Fibroblast of skin of left biceps (primary cell): ENCODE measurements at places on chromosomes 7 and 10.

DNA sequence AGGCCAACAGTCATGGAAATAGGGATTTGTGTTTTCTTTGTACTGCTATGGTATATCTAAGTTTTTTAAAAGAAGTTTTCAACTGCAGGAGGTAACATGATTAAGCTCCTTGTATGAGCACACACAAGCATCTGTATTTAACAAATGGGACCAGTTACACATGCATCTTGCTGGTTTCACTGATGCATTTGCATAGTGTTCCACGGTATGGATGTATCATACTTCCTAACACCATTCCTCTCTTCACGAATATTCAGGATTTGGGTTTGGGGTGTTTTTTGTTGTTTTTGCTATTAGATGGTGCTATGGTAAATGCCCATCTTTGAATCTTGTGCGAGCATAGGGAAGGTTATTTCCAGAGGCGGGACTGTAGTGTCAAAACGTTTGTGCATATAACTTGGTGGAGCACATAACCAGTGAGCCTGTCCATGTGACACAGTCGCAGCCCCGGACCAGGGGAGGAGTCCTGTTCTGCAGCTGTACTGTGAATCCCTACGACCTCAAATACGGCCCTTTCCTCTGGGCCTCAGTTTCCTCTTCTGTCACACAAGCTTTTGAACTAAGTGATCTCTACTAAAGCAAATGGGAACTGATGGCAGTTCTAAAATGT, 1.9 kb downstream of the H2BK1 start:
- no peak for DNase-seq

DNA sequence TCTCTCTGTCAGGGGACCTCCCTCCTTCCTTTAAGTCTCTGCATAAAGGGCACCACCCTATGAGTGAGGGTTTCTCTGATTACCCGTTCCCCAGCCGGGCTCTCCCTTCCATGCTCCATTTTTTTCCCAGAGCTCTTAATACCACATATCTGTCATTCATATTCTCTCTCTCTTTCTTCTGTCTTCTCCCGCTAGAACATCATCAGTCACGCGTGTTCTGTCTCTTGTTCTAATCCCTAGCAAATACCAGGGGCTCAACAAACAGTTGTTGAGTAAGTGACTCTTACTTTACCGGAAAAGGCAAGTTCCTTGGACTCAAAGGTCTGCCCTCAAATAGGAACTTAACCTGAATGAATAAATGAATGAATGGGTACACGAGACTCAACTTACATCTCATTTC, 68.5 kb downstream of the RSU1 start:
- no peak for DNase-seq

GRCh38 chr7:29486191-29486700, 77.4 kb upstream of the PRR15 start:
- DNase-seq: no peak

GRCh38 chr10:78513986-78514385, 480.3 kb downstream of the RPS24 start:
- no peak for DNase-seq

DNA sequence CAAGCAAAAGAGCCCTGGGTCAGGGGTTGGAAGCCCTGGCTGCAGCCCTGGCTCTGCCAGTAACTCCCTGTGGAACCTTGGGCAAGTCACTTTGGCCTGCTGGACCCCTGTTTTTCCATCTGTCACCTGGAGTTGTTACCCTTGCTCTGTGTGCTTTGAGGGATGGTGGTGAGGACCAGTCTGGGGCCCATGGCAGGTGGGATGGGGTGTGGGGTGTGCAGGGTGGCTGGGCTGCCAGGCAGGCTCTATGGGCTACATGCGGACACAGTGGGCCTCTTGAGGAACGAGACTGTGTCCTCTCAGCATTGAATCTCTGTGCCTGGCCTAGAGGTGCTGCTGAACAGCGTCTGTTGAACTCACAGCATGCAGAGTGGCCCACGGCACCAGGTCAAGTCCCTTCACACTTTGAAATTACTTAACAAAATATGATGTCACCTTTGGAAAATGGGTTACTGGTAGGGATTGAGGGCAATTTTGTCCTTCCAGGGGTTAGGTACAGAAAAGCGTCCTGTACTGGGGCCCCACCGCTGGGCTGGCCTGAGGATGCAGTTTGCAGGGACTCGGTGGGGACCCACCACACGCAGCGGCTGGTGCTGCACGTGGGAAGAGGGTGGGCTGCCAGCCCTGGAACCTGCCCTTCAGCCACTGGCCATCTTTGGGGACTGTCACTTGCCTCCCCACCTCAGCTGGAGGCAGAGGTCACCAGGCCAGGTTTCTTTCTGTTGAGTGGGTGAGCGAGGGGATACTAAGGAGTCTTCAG, 45.3 kb downstream of the PRF1 start:
- DNase-seq: no peak

DNA sequence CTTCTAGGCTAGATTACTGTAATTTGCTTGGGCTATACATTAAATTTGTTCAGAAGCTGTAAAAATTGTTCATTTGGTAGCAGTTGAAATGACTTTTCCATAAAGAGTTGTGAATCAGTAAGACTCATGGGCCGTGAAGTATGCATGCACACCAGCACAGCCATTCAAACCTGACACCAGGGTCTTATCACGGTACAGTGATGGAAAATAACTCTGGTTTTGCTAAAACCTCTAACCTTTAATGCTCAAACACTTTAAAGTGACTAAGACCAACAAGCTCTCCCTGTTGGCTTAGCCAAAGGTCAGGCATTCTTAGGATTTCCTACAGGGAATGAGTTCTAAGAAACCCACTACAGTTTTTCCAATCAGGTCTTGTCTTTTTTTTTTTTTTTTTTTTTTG, 11.5 kb downstream of the ARL3 start:
- no peak for DNase-seq

- no peak for DNase-seq
These were observed 200.3 kb downstream of the PRPF18 start for GRCh38 chr10:13787015-13787421.

DNA sequence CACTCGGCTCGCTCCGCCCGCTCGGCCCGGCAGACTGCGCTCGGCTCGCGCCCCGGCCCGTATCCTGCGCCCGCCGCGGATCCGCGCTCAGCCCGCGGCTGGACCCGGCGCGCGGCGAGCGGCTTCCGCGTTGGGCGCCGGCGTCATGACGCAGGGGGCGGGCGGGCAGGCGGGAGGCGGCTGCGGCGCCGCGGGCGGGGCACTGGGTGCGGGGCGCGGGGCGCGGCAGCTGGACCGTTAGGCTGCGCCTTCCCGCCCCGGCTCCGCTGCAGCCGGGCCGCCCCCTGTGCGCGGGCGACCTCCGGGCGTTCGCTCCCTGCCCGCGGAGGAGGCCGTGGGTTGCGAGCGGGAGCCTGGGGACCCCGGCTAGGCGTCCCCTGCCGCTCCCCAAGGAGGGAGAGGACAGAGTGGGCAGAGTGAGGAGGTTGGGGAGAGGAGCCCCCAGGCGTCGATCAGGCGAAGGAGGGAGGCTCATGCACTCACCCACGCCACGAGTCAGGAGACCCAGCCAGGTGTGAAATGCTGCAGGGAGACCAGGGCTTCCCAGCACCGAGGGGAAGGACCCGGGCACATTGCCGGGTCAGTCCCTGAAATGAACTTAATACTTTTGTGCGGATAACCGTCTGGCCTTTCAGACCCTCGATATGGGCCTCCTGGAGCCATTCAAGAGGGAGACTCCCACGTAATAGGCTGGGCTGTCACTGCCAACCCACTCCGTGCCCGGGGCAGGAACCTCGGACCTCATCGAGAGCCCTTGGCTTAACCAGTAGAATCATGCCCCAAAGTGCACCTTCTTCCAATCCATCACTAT, at the start of gene PIP4K2A:
Gene PIP4K2A (minus strand): TSS at position 100 of the 811 bp plus-strand sequence. CDS start 252 bp downstream, outside the sequence.
- no peak for DNase-seq

DNA sequence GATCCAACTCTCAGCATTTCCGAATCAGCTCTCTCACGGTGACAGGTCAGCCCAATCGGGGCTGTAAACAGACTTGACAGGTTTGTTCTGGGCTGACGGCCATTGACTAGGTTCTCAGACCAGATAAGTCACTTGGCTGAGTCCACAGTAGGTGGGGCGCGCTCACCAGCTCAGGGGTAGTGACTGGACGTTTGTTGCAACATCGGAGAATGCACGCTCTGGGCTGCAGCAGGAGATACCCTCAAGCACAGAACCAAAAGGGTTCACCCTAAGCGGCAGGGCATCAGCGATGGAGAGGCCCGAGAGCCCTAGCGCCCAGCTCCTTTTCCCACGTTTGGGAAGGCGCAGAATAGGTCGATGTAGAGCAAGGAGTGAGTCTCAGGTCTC, 1.8 kb downstream of the KLLN start:
- no peak for DNase-seq

GRCh38 chr7:114832906-114833595, 88.8 kb upstream of the MDFIC start:
- DNase-seq: no peak

GRCh38 chr10:102065561-102066398, 631 bp downstream of the HPS6 start:
- DNase-seq: no peak

DNA sequence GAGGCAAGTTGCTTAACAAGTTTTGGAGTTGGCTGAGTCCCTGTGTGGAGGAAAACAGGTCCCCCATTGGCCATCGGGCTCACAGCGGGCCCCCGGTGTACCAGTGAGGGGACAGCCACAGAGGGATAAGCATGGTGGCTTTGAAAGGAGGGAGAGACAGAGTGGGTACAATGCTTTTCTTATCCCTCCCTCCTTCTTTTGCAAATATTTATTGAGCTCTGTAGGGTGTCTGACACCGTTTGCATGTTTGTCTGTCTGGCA, 2.8 kb downstream of the HTRA1 start:
- no peak for DNase-seq

- DNase-seq: no peak
These were observed 251.1 kb upstream of the SHH start for GRCh38 chr7:156063241-156063810.

DNA sequence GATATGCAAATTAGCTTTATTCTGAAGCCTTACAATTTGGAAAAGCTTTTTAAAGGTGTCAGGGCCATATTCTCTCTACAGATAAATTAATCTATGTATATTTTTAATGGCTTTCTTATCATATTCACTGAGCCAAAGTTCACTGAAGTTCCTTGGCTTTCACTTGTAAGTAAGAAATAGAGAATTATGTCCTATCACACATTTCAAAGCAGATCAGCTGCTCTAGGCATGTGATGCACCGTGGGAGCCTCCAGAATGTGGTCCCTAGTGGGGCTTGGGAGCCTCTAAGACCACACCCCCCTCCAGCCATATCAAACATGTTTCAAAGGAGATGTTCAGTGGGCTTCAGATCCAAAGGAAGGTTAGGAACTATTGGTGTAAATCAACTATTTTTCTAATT, 51.5 kb downstream of the LAMB4 start:
- no peak for DNase-seq

- no peak for DNase-seq
These were observed 176.8 kb downstream of the KIAA1217 start for GRCh38 chr10:24385776-24386175.

DNA sequence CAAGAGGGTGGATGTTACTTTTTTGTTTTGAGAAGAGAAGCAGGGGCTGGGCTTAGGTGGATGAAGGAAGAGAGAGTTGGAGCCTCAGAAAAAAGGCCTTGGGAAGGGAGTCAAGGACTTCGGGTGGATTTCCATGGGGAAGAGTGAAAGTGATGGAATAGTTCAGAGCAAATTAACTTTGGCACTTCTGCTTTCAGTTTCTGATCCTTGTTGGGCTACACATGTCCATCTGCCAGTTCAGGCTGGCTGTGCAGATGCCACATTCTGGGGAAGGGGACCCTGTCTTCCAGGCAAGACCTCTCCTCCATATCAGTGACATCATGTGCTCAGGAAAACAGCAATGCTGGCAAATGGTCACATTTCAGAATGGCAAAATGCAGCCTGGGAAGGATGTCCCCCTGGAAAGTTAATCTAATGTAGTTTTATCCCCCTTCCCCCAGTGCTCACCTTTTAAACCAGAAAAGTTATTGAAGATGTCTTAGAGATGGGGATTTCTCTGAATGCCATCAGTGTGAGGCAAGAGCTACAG, 86.0 kb downstream of the WDFY4 start:
- DNase-seq: no peak

- DNase-seq: no peak
These were observed 123.6 kb downstream of the TCF7L2 start for GRCh38 chr10:113073549-113074189.

- no peak for DNase-seq
These were observed 58.4 kb downstream of the PTPRZ1 start for GRCh38 chr7:121931149-121931902.

GRCh38 chr10:36254199-36254598, 612.1 kb upstream of the FZD8 start:
- DNase-seq: no peak

DNA sequence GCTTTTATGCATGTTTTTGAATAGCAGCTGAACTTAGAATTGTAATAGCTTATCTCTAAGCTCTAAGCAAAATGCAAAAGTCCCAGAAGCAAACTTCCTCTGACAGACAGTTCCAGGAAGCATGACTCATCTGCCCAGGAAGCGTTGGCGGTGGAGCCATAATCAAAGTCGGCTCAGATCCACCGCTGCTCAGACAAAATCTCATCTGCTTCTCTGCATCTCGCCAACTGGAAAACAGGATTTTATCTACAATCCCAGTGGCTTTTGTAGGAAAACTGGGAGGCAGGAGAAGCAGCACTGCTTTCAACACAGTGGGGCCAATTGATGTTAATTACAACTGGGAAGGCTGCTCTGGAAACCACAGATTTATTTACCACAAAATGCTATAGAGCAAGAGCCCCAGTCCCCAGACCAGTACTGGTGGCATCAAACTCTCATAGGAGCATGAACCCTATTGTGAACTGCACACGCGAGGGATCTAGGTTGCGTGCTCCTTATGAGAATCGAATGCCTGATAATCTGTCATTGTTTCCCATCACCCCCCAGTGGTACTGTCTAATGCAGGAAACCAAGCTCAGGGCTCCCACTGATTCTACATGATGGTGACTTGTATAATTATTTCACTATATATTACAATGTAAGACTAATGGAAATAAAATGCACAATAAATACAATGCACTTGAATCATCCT, 99.9 kb downstream of the CUBN start:
- peak; percentile 61 for DNase-seq

DNA sequence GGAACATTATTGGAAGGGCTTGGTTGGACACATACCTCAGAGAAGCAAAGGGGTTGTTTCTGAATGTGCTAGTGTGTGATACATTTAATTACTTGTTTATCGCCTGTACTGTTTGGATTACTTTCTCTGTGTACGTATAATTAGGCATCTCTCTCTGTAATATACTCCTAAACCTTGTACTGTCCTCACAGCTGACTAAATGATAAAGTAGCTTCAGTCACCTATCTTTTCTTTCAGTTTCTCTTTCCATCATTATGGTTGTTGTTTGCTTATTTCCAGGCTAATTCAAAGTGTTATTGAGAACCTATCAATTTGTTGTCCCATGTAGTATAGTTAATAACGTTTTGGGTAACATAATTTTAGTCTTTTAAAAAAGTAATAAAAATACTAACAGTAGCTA, 34.0 kb downstream of the MXI1 start:
- no peak for DNase-seq

- no peak for DNase-seq
These were observed 8.3 kb upstream of the TMEM168 start for GRCh38 chr7:112798274-112799159.
